ENCODE measurements at places on chromosomes 7 and 10. TPM values are rescaled to one million over a fixed set of nuclear protein-coding genes. Genes with fewer than 3 reads are reported as not detected.

The RHOBTB1 gene
- total RNA-seq = 9.7 TPM

The SLC13A1 gene
- total RNA-seq = not detected

GRCh38 chr10:97466755-97467154 is 20.8 kb downstream of the ZDHHC16 start:
- no peak for DNase-seq

GRCh38 chr10:93875032-93875358 is 18.8 kb upstream of the SLC35G1 start:
- no peak for DNase-seq
